NCI-H446 treated with DMSO at 0.1 percent for 48 hours (cell line): ENCODE measurements at places on chromosomes 11 and 22.

DNA sequence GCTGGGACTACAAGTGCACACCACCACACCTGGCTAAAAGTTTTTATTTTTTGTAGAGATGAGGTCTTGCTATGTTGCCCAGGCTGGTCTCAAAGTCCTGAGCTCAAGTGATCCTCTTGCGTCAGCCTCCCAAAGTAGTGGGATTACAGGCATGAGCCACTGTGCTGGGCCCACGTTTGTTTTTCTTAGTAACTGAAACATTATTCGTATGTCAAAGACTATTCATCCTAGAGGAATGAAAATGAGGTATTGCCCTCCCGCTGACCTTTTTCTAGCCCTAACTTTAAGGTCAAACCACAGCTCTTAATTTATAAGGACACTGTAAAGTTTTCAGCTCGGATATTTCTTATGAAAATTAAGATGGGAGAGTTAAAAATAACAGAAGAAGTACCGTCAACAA is 33.2 kb upstream of the PAX6 start:
- no peak for DNase-seq

DNA sequence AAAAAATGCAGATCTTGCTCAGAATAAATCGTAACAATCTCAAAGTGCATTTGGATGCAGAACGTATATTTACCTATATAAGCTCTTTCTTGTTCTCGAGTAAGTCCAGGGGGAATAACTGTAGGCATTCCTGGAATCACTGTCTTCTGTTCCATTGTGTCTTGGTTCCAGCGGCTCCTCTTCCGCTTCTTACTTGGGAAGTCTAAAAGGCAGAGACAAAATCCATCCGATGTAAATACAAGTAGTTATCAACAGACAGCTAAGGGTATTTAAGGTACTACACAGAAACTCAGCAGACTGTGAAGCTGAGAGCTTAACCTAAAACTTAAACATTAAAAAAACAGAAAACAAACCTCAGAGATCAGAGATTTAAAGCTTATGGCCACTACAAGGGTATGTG is 1.9 kb downstream of the SF1 start:
- no peak for DNase-seq

DNA sequence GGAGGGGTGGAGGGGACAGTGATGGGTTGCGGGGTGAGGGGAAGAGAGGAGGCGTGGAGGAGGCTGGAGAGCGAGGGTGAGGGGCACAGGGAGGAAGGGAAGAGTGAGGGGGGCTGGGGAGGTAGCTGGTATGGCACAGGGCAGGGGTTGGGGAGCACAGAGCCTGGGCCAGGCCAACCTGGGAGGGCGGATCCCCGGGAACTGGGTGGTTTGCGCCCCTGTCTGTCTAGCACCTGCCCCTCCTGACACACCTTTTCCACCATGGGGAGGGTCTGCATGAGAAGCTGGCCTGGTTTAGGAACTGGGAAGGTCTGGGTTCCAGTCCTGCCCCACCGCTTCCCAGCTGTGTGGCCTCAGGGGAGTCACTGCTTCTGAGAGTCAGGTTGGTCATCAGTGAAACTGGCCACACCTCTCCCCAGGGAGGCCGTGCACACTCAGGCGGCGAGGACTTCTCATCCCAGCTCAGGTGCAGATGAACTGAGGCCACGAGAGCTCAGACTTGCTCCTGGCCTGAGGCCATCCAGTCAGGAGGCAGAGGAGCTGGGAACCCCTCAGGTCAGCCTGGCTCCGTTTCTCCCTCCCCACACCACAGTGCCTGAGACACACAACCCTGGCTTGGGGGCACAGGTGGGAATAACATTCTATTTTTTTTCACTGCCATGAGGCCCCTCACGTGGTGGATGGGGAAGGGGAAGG is 95.6 kb downstream of the PHF21B start:
- no peak for DNase-seq

DNA sequence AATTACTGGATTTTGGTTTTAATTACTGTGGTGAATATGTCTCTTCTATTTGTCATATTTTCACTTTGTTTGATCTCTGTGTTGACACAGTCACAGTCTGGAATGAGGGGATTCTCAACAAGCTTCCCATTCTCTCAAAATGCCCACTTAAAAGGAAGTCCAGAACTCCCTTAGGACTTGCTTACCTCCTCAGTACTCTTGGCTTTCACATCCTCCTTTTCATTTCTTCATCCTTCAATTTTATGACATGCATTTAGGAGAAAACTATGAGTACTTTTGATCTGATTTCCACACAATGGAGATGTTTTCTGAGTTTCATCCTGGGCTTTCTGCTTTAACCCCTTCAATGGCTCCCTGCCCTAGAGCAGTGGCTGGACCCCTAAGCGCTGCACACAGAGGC is 49.3 kb upstream of the FLI1 start:
- DNase-seq: no peak

- no peak for DNase-seq
These were observed 411.5 kb upstream of the DDI1 start for GRCh38 chr11:103624708-103625623.

DNA sequence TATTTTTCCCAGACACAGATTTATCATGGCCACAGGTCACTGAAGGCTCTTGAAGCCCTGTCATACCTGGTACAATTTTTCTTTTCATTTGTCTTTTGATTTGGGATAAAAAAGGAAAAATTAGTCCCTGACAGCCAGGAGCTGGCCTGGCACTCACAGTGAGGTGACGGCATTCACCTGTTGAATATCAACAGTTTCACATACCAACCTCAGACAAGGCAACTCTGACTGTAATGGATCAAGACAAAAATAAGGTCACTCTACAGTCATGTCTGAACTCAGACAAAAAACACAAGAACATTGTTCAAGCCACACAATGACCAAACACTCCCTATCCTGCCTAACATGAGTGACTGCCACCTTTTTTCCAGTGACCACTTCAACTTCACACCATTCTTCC is 392.9 kb downstream of the TENM4 start:
- DNase-seq: no peak

- DNase-seq: no peak
These were observed at the start of gene MAP6 for GRCh38 chr11:75668451-75669297. MAP6 (minus strand) TSS chr11:75669038; CDS start chr11:75668369, 669 bp downstream.

DNA sequence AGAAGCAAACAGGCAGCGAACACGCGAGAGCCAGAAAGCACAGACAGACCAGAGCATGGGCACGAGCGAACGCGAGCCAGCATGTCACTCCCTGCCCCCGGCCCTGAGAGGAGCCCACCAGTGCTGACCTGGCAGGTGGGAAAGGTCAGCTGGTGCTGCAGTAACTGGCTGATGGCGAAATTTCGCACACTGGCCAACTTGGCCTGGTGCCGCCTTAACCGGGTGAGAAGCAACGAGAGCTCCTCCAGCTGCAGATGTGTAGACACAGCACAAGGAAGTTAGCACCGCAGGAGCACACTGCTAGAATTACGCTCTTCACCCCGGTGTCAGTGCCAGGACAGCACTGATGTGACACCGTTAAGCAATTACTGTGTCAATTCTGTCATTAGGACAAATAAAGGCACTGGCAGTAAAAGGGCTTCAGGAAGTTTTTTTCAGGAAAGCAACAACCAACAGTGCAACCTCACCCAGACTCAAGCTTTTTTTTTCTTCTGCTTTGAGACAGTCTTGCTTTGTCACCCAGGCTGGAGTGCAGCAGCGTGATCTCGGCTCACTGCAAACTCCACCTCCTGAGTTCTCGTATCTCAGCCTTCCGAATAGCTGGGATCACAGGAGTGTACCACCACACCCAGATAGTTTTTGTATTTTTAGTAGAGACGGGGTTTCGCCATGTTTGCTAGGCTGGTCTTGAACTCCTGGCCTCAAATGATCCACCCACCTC is 76.8 kb downstream of the C11orf58 start:
- peak; percentile 22 for DNase-seq

DNA sequence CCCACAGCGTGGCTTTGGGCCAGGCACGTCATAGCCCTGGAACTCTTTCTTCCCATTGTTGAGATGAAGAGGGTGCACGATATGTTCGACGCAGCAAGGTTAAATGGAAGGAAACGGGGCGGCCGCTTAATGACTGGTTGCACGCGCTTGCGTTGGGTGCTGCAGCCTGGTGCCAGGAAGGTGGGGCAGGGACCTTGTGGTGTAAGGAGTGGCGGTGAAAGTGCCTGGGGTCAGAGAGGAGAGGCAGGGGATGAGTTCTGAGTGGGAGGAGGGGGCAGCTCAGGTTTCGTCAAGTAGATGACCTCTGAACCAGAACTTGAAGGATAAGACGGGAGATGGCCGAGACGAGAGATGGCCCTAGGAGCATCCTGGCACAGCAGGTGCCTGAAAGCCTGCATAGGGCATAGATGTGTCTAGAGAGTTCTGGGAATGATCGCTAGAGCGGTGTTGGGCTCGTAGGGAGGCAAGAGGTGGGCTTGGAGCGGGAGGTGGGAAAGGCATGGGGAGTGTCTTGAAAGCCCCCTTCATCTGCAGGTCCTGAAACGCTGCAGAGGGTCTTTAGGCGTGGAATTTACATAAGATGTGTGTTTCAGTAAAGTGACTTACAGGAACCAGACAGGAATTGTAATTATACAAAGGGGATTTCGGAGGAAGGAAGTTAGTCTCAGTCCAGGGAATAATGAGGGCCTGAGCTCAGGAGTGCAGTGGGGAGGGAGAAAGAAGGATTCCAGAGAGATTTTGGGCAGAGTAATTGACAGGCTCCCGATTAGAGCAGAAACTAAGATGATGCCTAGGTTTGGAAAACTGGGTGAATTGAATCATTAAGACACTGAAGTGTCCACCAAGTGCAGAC is 43.2 kb upstream of the CLDN5 start:
- no peak for DNase-seq

GRCh38 chr11:72984453-72985077 is 157.6 kb downstream of the FCHSD2 start:
- no peak for DNase-seq

GRCh38 chr11:60372767-60373166 is 5.6 kb upstream of the MS4A7 start:
- DNase-seq: no peak

DNA sequence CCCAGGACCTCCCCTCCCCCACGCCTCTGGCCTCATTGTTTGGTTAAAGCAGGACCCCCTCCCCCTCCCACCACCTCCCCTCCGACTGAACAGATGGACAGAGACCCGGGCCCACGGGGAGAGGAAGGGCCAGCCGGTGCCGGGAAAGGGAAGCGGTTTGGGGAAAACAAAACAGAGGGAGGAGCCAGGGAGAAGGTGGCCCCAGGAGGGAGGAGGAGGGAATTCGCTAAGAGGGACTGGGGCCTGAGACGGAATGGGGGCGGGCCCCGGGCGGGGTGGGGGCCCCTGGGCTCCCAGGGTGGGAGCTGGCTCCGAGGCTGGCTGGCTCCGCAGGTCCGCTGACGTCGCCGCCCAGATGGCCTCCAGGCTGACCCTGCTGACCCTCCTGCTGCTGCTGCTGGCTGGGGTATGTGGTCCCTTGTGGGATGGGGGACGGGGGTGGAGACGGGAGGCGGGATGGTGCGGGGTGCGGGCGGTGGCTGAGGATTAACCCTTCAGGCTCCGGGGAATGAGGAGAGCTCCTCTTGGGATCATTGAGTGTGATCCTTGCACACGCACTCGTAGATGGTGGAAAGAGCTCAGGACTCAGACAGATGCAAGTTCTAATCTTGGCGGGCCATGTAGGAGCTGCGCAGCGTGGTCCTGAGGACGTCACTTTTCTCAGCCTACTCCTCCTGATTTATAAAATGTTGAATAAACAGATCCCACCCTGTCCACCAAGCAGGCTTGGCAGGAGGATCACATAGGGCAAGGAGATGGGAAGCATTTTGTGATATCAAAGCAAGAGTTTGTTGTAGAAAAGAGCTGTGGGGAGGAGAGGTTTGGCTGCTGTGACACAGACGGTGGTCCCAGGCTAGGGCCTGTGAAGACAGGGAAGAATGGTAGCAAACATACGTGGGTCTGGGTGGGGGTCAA is 688 bp downstream of the SERPING1 start:
- DNase-seq: no peak

DNA sequence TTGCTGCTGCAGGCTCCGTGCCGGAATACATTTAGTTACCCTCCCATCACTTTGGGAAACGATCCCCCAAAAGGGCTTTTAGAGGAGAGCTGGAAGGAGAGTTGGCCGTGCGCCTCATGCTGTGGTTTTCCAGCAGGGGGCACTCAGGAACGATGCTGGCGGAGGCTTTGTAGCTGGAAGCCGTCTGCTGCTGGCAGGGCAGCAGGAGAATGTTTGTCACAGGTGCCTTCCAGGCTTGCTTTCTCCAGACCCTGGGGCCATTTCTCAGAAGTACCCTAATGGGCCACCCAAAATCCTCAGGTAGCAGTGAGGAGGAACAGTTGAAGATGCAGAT is 30.0 kb upstream of the CABP7 start:
- DNase-seq: peak; percentile 59

DNA sequence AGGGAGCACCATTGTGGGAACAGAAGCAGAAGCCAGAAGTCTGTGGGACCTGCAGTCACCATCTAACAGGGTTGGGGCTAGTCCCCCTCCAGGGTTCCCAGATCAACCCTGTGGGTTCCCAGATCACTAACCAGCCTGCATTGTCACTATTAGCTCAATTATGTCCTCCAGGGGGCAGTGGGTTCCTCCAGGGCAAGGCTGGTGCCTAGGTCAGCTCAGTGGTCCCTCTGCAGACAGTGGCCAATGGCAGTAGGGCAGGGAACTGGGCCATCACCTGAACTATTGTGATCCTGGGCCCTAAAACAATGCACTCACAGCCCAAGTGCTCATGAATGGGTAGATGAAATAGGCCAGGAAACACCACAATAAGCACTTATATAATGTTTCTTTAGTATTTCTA is 18.8 kb upstream of the PRSS23 start:
- no peak for DNase-seq

GRCh38 chr11:71101606-71102005 is 150.8 kb downstream of the SHANK2 start:
- DNase-seq: no peak

DNA sequence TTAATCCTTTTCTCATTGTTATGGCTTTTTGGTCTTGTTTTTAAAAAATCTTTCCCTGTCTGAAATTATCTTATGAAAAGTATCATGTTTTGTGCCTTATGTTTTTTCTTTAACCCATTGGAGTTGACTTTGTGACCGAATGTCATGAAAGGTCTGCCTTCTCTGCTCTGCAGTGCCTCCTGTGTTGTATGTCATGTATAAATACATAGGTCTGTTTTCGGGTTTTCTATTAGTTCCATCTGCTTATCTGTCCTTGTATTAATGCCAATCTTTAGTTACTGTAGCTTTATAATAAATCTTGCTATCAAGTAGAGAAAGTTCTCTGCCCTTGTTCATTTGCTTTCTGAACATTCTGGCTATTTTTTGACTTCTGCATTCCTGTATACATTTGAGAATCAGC is 73.0 kb downstream of the ZBTB44 start:
- DNase-seq: no peak

DNA sequence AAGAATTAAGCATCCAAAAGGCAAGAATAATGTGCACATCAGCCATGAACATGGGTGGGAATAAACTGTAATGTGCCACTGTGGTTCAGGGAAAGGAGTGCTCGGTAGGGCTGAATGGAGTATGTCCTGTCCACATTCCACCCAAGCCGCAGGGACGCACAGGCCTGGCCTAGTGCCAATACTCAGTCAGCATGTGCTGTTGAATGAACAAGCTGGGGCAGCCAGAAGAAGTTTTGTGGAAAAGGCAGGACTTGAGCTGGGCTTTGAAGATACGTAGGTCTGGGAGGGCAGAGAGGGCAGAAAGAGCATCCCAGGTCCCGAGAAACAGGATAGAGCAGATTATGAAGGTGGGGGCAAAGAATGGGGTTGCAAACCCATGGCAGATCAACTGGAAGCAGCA is 60.0 kb upstream of the PLET1 start:
- no peak for DNase-seq
